ENCODE measurements at places on chromosomes 6 and 20. TPM values are rescaled to one million over a fixed set of nuclear protein-coding genes. Genes with fewer than 3 reads are reported as not detected.

DNA sequence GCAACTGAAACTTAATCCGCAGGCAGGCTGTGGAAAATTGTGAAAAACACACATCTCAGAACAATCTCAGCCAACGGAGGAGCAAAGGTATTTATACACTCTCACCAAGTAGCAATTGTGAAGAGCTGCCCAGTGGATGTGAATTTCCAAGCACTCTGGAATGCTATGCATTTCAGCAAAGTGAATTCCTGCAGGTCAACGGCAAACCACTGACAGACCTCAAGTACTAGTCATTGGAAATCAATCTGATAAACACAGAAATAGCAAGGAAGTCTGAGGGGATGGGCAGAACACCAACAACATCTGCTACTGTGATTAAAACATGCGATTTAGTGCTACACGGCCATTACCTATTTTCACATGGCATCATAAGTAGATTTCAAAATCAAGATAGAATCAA, 429.1 kb downstream of the HTR1B start:
- no peaks in the 10 kb centered on the region for H3K36me3 ChIP-seq
- no peak overlapping the region for H3K4me3 ChIP-seq
- no peaks in the 10 kb centered on the region for H3K4me1 ChIP-seq
- H3K27me3 ChIP-seq: no peaks in the 10 kb centered on the region
- no peak for DNase-seq

DNA sequence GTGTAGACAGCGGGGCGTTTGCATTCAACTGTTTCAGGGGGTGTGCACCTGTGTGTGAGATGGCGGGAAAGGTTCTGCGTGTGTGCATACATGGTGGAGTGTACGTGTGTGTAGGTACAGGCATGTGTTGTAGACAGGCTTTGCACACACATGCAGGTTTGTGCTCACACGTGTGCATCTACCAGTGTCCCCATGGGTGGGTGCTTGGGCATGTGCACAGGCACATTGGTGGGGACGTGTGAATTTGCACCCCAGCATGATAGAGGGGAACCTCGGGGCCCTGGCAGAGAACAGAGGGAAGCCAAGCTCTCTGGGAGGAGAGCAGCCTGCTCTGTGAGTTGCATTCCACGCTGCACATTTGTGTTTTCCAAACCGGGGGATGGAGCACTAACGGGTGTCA, 250.2 kb downstream of the PREX1 start:
- no peak overlapping the region for H3K27ac ChIP-seq
- DNase-seq: no peak
- H3K36me3 ChIP-seq: no peaks in the 10 kb centered on the region
- no peaks in the 10 kb centered on the region for H3K4me1 ChIP-seq

- no peaks in the 10 kb centered on the region for H3K4me1 ChIP-seq
- no peaks in the 10 kb centered on the region for H3K36me3 ChIP-seq
- H3K27me3 ChIP-seq: no peaks in the 10 kb centered on the region
- no peak overlapping the region for H3K4me3 ChIP-seq
Measured at GRCh38 chr6:76677017-76677416, 604.6 kb upstream of the IMPG1 start.

DNA sequence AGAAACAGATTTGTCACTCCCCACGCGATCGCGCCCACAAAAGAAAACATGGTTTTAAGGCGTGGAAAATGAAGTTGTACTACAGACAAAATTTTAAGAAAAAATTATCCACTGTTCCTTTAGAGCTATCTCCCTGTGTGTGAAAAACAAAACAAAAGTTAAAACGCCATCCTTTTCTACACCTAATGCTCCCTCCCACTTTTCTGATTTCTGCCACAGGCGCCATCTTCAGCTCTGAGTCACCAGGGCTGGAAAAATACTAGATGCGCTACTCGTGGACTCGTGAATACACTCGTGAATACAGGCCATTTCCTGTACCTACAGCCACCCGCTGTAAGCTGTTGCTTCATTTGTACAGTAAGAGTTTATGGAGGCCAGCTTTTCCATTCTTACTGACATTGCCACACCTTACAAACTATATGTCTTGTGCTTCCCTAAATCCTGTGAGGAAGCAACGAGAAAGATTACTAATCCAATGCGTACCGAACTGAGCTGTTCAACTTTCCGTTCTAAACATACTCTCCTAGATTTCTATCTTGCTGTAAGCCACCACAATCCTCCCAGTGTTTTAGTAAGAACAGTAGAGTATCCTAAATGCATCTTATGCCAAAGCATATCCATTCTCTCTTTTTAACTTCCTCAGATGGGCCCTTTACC, 773 bp upstream of the AHI1 start:
- H3K4me3 ChIP-seq: peak overlapping the region; percentile 98
- H3K4me1 ChIP-seq: peaks cover 23% of the 10 kb centered on the region
- peak; percentile 88 for DNase-seq
- H3K27me3 ChIP-seq: no peaks in the 10 kb centered on the region
- peak overlapping the region; percentile 99 for H3K27ac ChIP-seq
- no peaks in the 10 kb centered on the region for H3K36me3 ChIP-seq

DNA sequence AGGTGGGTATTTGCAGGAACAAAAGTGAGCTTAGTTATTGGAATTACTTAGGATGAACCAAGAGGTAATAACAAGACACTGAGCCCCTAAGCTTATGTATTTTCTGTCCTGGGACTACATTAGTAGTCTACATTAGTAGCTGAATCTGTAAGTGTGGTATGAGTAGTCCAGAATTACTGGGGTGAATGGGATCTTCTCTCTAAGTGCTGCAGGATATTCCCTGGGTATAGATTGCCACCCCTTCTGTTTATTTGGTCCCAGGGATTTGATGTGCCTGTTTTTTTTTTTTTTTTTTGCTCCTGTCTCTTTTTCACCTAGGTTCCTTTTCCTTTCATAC, 5.9 kb downstream of the CD2AP start:
- no peak overlapping the region for H3K4me3 ChIP-seq
- H3K4me1 ChIP-seq: peaks cover 63% of the 10 kb centered on the region
- DNase-seq: no peak

DNA sequence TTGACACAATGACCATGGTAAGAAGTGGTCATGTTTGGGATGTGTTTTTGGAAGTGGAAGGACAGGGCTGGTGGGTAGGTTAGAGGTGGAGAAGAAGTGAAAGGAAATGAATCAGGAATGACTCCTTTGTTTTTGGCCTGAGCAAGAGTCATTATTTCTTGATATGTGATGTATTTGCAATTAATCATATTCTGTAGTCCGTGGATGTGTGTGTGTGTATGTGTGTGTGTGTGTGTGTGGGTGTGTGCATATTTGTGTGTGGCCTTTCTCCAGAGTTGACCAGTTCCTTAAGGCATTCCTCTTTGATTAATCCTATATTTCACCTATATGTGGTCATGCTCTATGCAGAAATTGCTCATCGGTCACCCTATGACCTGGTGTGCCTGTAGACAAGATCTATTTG, 130.7 kb downstream of the UTRN start:
- no peak overlapping the region for H3K27ac ChIP-seq
- H3K36me3 ChIP-seq: no peaks in the 10 kb centered on the region
- no peaks in the 10 kb centered on the region for H3K27me3 ChIP-seq
- DNase-seq: no peak
- H3K4me1 ChIP-seq: peaks cover 10% of the 10 kb centered on the region

Gene CALHM6
- total RNA-seq: 1.2 TPM

GRCh38 chr20:58308680-58309527, 611 bp upstream of the RAB22A start:
- DNase-seq: peak; percentile 84
- H3K27me3 ChIP-seq: no peaks in the 10 kb centered on the region
- peak overlapping the region; percentile 100 for H3K4me3 ChIP-seq
- peaks cover 10% of the 10 kb centered on the region for H3K36me3 ChIP-seq
- peaks cover 35% of the 10 kb centered on the region for H3K4me1 ChIP-seq

Gene SRSF12
- not detected for total RNA-seq

Gene SYNE1
- total RNA-seq: 106 TPM

- no peaks in the 10 kb centered on the region for H3K27me3 ChIP-seq
- H3K36me3 ChIP-seq: no peaks in the 10 kb centered on the region
- peaks cover 26% of the 10 kb centered on the region for H3K4me1 ChIP-seq
- no peak for DNase-seq
- H3K4me3 ChIP-seq: no peak overlapping the region
Measured at GRCh38 chr6:25311331-25311840, 32.2 kb downstream of the CARMIL1 start.

- H3K27me3 ChIP-seq: no peaks in the 10 kb centered on the region
- no peaks in the 10 kb centered on the region for H3K36me3 ChIP-seq
- H3K27ac ChIP-seq: peak overlapping the region; percentile 86
- DNase-seq: peak; percentile 86
- H3K4me1 ChIP-seq: peaks cover 26% of the 10 kb centered on the region
- H3K4me3 ChIP-seq: peak overlapping the region; percentile 96
Measured at GRCh38 chr6:133951881-133952814, 876 bp upstream of the TBPL1 start.

GRCh38 chr6:44951253-44951747, 376.8 kb upstream of the RUNX2 start:
- peaks cover 4% of the 10 kb centered on the region for H3K36me3 ChIP-seq
- no peaks in the 10 kb centered on the region for H3K4me1 ChIP-seq
- H3K27ac ChIP-seq: no peak overlapping the region
- H3K4me3 ChIP-seq: no peak overlapping the region
- no peak for DNase-seq

GRCh38 chr6:169498916-169499513, 202.8 kb downstream of the WDR27 start:
- H3K4me3 ChIP-seq: no peak overlapping the region
- H3K27me3 ChIP-seq: no peaks in the 10 kb centered on the region
- H3K4me1 ChIP-seq: no peaks in the 10 kb centered on the region
- H3K27ac ChIP-seq: no peak overlapping the region
- DNase-seq: no peak

DNA sequence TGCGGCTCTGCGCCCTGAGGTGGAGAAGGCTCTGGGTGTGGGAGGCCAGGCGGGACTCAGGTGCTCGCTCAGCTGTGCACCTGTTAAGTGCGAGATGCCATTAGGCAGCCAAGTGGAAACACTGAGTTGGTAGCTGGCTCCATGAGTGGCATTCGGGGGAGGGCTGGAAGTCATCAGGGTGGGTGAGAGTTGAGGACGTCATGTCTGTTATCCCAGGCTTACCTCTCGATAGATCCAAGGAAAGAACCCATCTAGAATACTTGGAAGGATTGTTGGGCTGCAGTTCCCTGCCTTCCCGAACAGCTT, 41.3 kb downstream of the TAF8 start:
- no peak overlapping the region for H3K27ac ChIP-seq
- DNase-seq: no peak
- no peaks in the 10 kb centered on the region for H3K27me3 ChIP-seq
- H3K4me1 ChIP-seq: peaks cover 4% of the 10 kb centered on the region
- H3K36me3 ChIP-seq: peaks cover 2% of the 10 kb centered on the region

Gene EMILIN3
- 5.0 TPM for total RNA-seq

- H3K27ac ChIP-seq: no peak overlapping the region
- no peaks in the 10 kb centered on the region for H3K4me1 ChIP-seq
- no peaks in the 10 kb centered on the region for H3K27me3 ChIP-seq
- H3K4me3 ChIP-seq: no peak overlapping the region
- no peaks in the 10 kb centered on the region for H3K36me3 ChIP-seq
Measured at GRCh38 chr6:142784344-142784743, 160.6 kb downstream of the HIVEP2 start.

GRCh38 chr6:17705428-17705777, 1.3 kb downstream of the NUP153 start:
- peak overlapping the region; percentile 61 for H3K4me3 ChIP-seq
- peaks cover 42% of the 10 kb centered on the region for H3K4me1 ChIP-seq
- no peaks in the 10 kb centered on the region for H3K27me3 ChIP-seq
- H3K36me3 ChIP-seq: no peaks in the 10 kb centered on the region
- no peak for DNase-seq

DNA sequence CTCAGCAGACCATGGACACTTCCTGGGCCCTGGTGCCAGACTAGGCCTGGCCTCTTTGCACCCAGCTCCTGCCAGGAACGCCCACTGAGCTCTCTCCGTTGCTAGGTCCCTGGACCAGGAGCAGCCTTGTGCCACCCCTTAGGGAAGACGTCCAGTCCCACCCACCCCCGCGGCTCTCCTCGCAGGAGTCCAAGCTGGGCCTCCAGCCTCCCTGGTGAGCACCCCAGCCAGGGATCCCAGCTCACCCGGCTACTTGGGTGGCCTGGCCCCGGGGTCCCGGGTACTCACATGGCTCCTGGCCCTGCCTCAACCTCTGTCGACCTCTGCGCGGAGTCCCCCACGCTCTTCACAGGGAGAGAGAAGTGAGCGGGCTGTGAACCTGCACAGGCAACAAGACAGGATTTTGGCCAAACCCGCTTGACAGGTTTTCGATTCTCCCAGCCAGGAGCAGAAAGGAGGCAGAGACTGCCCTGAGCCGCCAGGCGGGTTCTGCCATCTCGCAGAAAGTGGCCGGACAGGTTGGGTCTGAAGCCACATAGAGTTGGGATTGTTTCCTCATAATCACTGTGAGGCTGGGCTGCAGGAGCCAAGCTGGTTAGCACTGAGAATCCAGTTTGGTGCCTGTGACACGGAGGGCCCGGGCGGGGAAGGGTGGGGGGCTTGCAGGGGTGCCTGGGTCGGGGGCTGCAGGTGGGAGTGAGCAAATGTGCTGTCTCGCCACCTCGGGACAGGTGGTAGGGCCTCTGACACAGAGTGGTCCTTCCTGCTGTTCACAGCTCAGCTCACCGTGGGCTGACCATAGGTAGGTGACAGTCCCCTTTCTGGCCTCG, at the start of gene RBBP8NL:
RBBP8NL (minus strand) TSS at position 368 of the 830 bp plus-strand sequence. CDS start 7,892 bp downstream, outside the sequence.
- H3K27me3 ChIP-seq: peaks cover 54% of the 10 kb centered on the region
- peaks cover 28% of the 10 kb centered on the region for H3K4me1 ChIP-seq
- peak within 1 kb of the TSS; percentile 34 for H3K4me3 ChIP-seq
- DNase-seq: no peak
- H3K36me3 ChIP-seq: no peaks in the 10 kb centered on the region

Data from suprapubic skin (tissue), 4 donors.